ENCODE measurements at places on chromosomes 7 and 10. TPM values are rescaled to one million over a fixed set of nuclear protein-coding genes. Genes with fewer than 3 reads are reported as not detected.

DNA sequence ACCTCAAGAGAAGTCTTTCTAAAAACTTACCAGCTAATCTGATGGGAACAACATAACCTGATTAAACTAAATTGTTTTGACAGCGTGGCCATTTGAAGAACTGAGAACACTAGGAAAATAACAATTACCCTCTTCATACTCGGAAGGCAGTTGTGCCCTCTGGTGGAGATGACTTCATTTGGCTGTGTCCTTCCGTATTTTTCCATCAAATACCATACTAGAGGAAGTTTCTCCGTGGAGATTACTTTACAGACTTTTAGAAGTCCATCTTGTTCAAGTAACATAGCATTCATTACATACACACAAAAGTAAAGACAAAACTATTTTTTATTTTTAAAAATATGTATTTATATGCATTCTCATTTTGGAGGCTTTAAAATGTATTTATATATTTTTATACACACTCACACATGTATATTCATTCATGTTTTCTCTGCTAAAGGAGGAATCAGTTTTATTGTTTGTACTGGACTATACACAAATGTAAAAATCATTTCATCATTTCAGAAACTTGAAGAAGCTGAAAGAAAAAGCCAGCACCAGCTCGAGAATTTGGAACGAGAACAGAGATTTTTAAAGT lies 25.2 kb downstream of the SMNDC1 start:
- DNase-seq, result peak; percentile 63

- no peak for DNase-seq
Measured at GRCh38 chr10:34781711-34782110, 33.4 kb downstream of the PARD3 start.

DNA sequence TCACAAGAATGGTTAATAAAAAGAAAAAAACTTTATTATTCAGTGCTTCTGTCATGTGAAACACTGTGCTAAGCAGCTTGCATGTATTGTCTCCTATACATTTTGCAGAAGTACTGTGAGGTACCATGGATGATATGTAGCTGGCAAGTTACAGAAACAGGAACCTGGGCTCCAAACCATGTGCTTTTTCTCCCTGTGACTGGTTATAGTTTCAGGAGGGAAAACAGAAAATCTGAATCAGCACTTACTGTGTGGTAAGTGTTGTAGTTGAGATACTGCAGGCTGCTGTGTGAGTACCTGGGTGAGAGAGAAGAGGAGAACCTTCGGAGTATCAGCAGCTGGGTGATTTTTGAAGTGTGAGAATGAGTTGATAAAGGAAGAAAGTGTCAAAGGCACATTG lies 285.0 kb downstream of the SUGCT start:
- DNase-seq, result no peak

GRCh38 chr10:82391971-82392370 lies 517.0 kb downstream of the NRG3 start:
- no peak for DNase-seq

DNA sequence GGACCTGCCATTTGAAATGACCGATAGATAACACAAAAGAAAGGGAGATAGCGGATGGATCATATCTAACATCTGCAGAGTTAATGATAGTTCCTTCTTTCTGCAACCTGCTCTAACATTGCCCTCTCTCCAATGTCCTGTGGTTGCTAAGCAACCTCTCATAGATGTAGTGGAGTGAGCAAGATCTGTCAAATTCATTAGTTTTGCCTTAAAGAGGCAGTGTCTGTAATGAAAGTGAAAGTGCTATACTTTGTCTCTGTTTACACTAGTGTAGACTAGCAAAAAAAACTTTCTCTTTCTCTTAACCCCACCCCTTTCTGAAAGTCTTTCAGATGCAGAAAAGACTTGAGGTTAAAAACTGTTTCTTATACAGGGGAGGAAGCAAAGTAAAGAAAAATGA lies 1196.9 kb downstream of the SORCS3 start:
- no peak for DNase-seq

DNA sequence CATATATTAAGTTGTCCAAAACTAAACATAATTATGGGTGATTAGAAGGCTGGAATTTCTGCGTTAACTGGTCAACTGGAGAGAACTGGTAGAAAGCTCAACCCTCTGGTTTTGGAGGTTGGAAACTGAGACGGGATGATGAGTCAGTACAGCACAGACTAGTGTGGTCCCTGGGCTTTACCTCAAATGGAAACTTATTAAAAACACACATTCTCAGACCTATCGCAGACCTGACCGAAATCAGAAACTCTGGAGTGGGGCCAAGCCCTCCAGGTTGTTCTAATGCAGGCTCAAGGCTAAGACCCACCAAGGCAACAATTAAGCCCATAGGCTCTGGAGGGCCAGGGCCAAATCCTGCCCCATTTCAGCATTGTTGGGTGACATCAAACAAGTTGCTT lies 136.9 kb downstream of the KCNMA1 start:
- peak; percentile 51 for DNase-seq

DNA sequence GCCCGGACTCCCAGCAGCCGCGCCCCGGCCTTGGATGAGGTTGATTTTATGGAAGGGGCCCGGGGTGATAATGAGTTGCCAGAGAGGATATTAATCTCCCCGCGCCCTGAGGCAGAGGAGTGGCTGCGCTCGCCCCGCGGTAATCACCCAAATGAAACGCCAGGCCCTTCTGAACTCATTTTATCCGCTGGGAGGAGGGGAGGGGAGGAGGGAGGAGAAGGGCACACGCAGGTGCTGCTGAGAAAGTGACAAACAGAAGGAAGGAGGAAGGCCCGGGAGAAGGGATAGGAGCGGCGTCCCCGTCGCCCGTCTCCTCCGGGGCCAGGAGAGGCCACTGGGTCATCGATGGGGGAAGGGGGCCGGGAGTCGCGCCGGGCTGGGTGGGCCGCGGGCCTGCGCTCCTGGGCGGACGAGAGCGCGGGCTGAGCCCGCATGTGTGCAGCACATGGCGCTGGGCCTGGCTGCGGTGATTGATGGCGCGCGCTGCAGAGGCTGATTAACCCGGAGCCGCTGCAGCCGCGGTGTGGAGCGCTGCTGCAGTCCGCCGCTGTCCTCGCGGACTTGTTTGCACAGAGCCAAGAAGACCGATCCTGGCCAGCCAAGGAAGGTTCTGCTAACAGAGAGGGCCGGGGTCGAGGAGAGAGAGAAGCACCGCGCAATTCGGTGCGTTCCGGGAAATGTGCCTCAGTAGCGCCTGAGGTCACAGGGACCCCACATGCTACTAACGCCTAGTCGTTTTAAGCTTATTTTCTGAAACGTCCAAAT lies 6.5 kb downstream of the MNX1 start:
- DNase-seq, result no peak

GRCh38 chr10:124515244-124515970 lies 53.8 kb downstream of the LHPP start:
- no peak for DNase-seq

- no peak for DNase-seq
Measured at GRCh38 chr10:63331586-63331985, 134.2 kb downstream of the JMJD1C start.

GRCh38 chr10:110414548-110415309 lies 83.0 kb upstream of the DUSP5 start:
- peak; percentile 97 for DNase-seq

DNA sequence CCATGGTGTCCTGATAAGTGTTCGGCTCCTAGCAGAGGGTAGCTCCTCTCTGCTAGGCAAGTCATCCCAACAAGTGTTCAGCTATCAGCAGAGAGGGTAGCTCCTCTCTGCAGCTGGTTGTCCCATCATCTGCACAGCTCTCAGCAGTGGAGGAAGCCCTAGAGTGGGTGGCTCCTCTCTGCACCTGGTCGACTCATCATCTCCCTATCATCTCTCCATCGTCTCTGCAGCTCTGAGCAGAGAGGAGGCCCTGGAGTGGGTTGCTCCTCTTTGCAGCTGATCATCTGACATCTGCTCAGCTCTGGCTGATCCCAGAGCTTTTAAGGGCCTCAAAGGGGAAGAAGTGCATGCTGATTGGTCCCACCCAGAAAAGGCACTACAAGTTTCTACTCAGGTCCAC lies 199.9 kb upstream of the KMT2E start:
- no peak for DNase-seq

DNA sequence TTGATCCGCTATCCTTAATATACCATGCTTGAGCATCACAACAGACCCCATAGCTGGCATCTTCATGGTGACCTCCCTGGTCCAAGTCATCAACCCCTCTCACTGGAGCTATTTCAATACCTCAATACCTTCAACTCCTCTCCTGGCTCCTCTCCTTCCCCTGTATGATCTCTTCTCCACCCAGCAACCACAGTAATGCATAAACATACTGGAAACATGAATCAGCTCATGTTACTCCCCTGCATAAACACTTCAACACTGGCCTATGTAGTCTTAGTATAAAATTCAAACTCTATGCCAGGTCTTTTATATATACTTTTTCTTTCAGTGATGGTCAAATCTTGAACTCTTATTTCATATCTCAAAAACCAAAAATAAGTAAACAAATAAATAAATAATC lies 31.8 kb upstream of the TMEM273 start:
- DNase-seq, result no peak

GRCh38 chr10:94938383-94938782 lies at the start of gene CYP2C9:
Gene CYP2C9 (plus strand): TSS chr10:94938658. CDS start chr10:94938683, 25 bp downstream.
- DNase-seq, result no peak

Gene C10orf143
- total RNA-seq, result 5.1 TPM

Gene ADO
- total RNA-seq, result 28.9 TPM

Gene VPS37D
- 1.1 TPM for total RNA-seq

Gene ITGA8
- total RNA-seq, result not detected
